ENCODE measurements at places on chromosomes 1 and 21.

GRCh38 chr1:2001773-2002411, 1.7 kb downstream of the CFAP74 start:
- DNase-seq: no peak

- DNase-seq: no peak
Measured at GRCh38 chr21:14548779-14549178, 2.7 kb upstream of the SAMSN1 start.

DNA sequence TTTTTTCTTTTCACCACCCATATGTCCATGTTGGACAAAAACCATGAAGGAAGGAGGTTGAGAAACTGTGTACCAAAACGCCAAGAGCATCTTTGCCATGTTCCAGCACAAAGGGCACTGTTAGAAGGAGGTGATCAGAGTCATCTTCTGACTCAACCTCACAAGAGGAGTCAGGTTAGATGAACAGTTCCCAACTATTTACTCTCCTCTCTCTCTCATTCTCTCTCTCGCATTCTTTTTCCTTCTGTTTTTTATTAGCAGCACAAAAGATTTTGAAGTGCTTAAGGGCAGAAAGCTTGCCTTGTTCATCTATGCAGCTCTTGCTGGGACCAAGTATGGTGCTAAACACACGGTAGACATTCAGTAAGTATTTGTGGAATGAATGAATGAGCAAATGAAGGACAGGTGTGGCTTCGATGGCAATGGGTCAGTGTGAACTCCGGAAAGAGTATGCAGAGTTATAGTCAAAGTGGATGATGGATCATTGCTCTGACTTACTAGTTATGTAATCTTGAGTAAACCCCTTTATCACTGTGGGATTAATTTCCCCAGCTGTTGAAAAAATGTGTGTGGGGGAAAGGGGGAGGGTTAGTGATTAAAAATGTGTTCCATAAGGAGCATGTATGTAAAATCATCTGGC, 33.9 kb downstream of the DDR2 start:
- DNase-seq: no peak

DNA sequence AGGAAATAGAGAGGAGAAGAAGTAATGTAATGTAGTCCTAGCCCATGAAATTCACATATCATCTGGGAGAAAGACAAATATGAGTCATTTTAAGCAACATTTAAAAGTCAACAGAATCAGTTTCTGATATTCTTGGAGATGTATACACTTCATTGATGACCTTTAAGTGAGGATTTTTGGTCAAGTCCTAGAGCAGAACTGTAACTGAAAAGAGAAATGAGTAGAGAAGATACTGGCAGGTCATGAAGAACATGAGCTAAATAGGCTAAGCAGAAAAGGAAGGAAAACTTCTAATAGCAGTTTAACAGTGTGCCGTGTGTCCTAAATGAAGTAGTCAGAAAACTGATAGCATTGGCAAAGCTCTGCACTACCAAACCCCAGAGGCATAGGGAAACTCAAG, 4.6 kb downstream of the ZFP69B start:
- DNase-seq: no peak

GRCh38 chr21:44304877-44305293, 5.0 kb downstream of the PFKL start:
- DNase-seq: peak; percentile 18

GRCh38 chr1:21201650-21202049, 25.0 kb upstream of the EIF4G3 start:
- DNase-seq: no peak

- DNase-seq: no peak
Measured at GRCh38 chr1:220137019-220137786, 43.3 kb downstream of the IARS2 start.

GRCh38 chr1:13930151-13930550, 230.2 kb downstream of the PRDM2 start:
- DNase-seq: no peak

DNA sequence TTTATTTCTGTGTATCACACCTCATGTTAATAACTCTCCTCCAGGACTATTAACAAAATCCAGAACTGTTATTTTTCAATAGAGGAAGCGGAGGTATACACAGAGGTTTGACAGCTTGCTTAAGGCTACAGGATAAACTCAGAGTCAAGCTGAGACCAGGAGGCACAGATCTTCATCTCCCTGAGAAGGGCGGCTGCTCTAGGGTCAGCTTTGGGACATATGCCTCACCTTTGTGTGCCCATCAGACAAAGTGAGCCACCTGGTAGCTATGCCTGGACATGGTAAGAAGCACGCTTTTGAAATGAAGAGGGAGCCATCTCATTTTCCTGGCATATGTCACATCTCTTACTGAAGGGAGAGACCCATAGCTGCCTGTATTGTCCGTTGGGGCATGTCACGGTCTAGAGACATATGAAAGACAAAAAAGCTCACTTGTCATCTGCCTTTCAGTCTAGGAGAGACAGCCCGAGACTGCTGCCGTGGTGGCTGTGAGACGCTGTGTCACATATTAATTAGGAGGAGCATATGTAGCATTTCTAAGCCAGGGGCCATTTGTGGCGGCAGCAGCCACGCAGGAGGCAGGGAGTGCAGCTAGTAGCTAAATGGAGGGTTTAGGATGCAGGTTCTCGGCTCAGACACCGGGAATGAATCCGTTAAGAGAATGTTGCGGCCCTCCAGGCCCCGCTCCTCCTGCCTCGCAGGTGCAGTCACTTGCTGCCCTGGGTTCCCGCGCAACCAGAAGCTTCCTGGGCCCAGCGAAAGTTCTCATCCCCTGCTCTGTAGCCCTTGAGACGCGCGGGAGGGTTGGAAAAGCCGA, 161.3 kb upstream of the C1orf21 start:
- DNase-seq: no peak

DNA sequence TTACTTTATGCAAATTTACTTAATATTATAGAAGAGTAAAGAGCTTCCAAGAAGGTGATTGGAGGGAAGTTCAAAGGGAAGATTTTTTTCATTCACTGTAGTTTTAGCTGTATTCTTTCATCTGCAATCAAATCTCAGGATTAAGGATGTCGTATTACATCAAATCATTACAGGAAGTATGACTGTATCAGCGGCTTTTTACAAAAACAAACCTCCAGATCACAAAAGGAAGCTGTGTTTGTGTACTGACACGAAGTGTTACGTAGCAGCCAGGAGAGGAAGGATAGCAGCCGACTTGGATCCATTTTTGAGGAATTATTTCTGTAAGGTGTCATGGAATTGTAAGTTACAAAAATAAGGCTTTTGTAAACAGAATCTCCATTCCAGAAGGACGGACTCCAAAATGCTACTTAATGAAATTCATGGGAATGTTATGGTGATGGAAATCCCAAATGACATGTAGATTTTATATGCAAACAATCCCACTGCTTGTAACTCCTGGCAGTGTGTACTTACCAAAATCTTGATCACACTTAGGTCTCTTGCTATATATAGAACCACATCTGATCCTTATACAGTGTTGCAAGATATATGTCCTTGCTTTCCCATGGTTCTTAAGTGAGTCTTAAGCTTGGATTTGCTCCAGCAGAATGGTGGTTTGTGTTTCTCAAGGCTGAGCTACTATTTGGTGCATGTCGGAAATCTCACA, 49.8 kb downstream of the KCNJ15 start:
- no peak for DNase-seq

GRCh38 chr1:115557715-115558114, 84.1 kb upstream of the VANGL1 start:
- no peak for DNase-seq

DNA sequence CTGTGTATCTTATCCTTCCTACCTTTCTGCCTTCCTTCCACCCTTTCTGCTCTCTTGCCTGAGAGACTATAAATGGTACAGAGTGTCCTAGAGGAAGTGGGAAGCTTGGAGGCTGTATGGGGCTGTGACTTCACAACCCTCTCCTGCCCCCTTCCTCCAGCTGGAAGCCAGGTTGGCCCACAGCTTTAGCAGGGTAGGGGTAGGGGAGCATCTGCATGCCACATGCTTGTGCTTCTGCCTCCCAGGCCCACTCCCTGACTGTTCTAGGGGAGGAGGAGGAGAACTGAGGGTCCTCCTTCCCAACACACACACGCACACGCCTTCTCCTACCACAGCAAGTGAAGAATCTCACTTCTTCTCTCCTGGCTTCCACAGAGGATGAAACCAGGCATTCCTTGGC, 3.9 kb upstream of the SLC27A3 start:
- DNase-seq: no peak

GRCh38 chr1:2439369-2439768, 27.0 kb upstream of the PEX10 start:
- DNase-seq: no peak

- no peak for DNase-seq
Measured at GRCh38 chr1:87279966-87280535, 48.6 kb upstream of the LMO4 start.

- no peak for DNase-seq
Measured at GRCh38 chr1:38076455-38076854, 29.9 kb upstream of the POU3F1 start.

- DNase-seq: no peak
Measured at GRCh38 chr1:202623075-202623474, 87.2 kb downstream of the SYT2 start.

GRCh38 chr1:1899967-1900327, 9.1 kb upstream of the GNB1 start:
- DNase-seq: no peak

DNA sequence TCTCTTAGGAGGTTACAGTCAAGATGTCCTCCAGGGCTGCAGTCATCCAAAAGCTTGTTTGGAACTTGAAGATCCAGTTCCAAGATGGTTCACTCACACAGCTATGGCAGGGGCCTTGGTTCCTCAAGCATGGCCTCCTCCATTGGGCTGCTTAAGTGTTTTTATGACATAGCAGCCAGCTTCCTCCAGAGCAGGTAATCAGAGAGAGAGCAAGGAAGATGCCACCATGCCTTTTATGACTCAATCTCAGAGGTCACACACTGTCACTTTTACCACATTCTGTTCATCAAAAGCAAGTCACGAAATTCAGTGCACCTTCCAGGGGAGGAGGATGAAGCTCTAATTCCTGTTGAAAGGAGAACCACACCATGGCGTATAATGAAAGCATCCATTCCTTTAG, 17.1 kb downstream of the ELAPOR1 start:
- DNase-seq: no peak

- no peak for DNase-seq
Measured at GRCh38 chr21:45947296-45947695, 34.3 kb upstream of the COL6A1 start.

- DNase-seq: no peak
Measured at GRCh38 chr1:182917378-182917777, 35.6 kb downstream of the SHCBP1L start.

- no peak for DNase-seq
Measured at GRCh38 chr1:29896300-29896699, 660.0 kb downstream of the PTPRU start.

- no peak for DNase-seq
Measured at GRCh38 chr1:93679546-93679945, 2.1 kb downstream of the BCAR3 start.

GRCh38 chr1:160859166-160859565, 3.5 kb downstream of the CD244 start:
- no peak for DNase-seq

GRCh38 chr1:234932511-234933430, 195.9 kb downstream of the TOMM20 start:
- no peak for DNase-seq

DNA sequence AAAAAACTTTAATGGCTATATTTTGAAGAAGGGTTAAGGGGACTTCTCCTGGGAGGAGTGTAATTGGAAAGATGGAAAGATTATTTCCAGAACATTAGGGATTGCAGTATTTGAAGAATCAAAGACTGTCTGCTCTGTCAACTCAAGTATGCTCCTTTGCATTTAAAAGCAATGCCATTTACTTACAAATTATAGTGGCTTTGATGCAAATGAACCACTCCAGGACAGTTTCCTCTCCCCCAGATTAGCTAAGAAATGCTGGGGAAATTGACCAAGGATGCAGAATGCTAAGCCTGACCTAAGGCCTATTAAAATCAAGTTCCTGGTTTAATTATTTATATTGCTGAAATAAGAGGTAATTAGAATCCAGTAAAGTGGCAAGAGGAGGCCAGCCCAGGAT, 110.5 kb upstream of the CAMK1G start:
- DNase-seq: no peak

GRCh38 chr1:119659628-119660027, 11.6 kb upstream of the ZNF697 start:
- DNase-seq: no peak

DNA sequence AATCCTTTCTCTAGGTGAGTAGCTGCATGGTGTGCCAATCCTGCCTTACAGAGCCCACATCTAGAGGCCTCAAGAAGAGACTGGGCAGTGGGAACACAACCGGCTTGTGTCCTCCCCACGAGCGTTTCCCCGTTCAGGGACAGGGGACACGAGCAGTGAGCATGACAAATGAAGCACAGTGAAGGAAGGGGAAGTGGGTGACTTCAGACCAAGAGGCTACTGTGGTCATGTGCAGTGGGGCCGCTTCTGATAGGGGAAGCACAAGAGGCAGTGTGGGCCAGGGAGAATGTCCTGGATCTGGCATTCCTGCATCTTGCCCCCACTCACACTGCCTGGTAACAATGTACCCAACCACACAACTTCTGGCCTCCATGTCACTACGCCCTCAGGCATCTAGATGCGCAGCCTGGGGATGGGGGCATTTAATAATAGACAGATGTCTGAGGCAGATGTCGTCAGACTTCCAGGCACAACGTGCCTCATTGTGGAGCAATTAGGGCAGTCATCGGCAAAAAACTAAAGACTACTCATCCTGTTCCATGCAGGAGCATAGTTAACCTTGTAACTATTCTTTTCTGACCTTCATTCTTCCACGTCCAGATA, 155.6 kb upstream of the NBPF11 start:
- no peak for DNase-seq

DNA sequence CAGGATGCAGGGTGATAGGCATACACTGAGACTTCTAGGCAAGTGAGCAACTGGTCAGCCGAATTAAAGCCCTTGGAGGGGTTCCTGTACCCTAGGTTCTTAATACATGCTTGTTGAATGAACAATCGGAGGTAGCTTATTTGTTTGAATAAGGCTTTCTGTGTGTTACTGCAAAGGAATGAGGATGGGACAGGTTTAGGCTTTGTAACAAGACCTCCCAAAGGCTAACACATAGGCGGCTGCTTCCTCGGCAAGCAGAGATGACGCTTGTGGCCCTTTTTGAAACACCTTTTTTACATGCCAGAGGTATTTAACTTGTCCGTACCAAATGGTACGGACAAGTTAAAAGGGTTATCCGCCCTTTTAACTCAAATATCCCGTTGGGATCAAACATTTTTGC, 511.6 kb downstream of the KIF26B start:
- DNase-seq: no peak

- no peak for DNase-seq
Measured at GRCh38 chr21:23016617-23017016, 2018.4 kb downstream of the NCAM2 start.

- no peak for DNase-seq
Measured at GRCh38 chr21:25572861-25573310, 34.4 kb downstream of the MRPL39 start.

DNA sequence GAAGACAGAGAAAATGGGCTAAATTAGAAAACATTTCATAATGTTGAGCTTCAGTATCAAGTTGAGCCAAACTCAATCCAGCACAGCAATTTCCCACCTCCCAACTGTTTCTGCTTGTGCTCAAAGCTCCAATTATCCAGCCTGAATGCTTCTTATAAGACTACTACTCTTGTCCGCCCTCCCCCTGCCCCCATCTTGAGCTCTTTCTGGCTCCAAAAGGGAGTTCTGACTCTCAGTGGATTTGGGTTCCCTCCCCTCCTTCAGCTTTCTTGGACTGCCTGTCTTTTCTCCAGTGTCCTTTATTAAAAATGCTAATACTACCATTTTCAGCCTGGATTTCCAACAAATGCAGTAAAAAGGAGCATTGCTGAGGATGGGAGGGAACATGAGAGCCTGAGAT, 174.8 kb downstream of the ASTN1 start:
- DNase-seq: no peak
